ENCODE measurements at places on chromosomes 4 and X.

GRCh38 chr4:160510928-160511327 is 1408.0 kb downstream of the RAPGEF2 start:
- DNase-seq, result no peak

DNA sequence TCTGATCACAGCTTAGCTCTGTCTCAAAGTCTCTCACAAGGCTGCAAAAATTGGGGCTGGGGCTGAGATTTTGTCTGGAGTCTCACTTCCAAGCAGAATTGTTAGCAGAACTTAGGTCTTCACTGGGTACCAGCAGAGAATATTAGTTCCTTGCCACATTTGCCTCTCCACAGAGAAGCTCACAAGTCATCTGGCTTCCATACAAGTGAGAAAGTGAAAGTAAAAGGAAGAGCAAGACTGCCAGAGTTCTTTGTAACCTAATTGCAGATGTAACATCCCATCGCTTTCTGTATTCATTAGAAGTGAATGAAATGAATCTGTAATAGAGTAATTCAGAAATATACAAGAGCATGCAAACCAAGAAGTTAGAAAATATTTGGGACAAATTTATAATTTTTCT is 624.1 kb upstream of the GNPDA2 start:
- DNase-seq, result peak; percentile 2

DNA sequence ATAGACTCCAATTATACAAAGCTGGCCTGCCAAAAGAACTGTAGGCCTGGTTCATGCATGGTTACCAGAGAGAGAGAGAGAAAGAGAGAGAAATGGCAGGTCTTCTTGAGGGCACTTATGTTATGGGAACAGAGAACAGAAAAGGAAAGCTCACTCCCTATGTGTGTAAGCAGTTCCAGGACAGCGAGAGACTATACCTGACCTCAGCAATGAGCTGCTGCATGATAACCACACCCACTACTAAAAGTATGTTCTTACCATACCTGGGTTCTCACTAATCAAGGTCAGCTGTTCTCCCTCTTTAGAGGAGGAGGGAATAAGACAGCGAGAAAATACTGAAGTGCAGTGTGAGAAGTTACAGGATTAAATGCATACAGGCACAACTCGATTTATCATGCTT is 583.3 kb downstream of the GBA3 start:
- DNase-seq, result no peak

DNA sequence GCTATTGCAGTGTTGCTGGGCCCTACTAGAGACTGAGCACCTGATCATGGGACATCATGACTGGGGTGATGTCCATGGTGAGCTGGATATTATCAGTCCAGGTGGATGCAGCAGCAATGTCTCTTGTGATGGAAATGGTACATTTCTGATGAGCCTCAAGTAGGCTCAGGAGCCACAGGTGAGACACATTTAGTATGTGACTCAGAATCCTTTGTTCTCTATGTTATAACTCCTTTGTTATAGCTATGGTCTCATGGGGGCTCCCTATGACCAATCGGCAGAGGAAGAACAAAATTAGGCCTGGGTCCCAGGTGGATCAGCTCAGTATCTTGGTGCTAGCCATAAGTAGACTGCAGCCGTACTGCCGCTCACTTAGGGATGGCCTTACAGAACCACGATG is 107.9 kb upstream of the FAT1 start:
- DNase-seq, result no peak

GRCh38 chr4:157076578-157076947 is 613 bp downstream of the GLRB start:
- no peak for DNase-seq

- DNase-seq, result no peak
Observed at GRCh38 chr4:1769692-1770091, 23.4 kb upstream of the FGFR3 start.

- DNase-seq, result no peak
Observed at GRCh38 chr4:139559687-139560086, 3.7 kb upstream of the SETD7 start.

Data from fibroblast of the aortic adventitia (primary cell).